ENCODE measurements at places on chromosomes 16 and 17.
A peak's percentile ranks its signal among the peaks of the same experiment; 100 is the strongest.

- DNase-seq = no peak
Observed at GRCh38 chr17:29659155-29659554, 36.4 kb upstream of the CORO6 start.

GRCh38 chr17:35683591-35683990 lies 47.8 kb upstream of the RASL10B start:
- DNase-seq = no peak

GRCh38 chr17:35138218-35138617 lies 3.9 kb downstream of the NLE1 start:
- DNase-seq = no peak

GRCh38 chr17:59641799-59642484 lies 22.2 kb downstream of the CLTC start:
- DNase-seq = no peak

DNA sequence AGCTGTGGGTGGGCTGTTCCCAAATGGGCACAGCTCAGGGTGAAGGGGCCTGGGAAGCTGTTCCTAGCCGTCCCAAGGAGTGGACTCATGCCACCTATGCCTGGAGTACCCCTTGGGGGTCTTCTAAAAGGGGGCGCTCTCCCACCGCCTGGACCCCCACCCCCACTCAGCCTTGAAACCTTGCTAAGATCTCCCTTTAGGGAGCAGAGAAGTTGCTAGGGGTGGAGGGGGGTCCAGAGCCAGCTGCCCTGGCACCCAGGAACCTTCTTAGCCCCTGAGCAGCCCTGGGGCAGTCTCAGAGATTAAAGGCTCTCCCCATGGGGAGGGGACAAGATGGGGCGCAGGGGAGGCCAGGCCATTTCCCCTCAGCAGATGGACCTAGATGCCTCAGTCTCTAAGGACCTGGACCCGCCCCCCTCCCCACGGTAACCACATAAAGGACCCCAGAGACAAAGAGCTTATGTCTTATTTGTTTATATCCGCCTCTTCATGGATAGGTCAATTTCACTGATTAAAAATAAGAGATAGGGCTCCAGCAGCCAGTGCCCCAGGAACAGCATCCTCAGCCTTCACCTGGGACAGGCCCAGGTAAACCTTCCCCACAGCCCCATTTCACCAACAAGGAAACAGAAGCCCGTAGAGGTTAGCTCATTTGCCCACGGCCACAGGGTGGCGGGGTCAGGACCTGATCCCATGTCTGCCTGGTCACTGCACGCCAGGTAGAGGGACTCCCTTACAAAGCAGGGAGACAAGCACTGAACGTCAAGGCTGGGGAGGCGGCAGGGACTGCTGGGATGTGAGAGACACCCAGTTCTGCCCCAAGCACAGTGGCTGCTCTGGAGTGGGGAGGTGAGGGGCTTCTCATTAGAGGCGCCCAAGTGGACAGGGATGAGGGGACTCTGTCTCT lies 3.4 kb downstream of the MTSS2 start:
- DNase-seq = no peak

GRCh38 chr17:55931446-55931845 lies 180.6 kb downstream of the PCTP start:
- DNase-seq = no peak

- peak; percentile 90 for DNase-seq
Observed at GRCh38 chr17:1179818-1180742, at the start of gene ABR. ABR (minus strand) TSS chr17:1179981; CDS start chr17:1179727, 254 bp downstream.

- peak; percentile 95 for DNase-seq
Observed at GRCh38 chr16:69330286-69331109, at the start of gene PDF. PDF (minus strand) TSS chr16:69330588; CDS start chr16:69330570, 18 bp downstream.

GRCh38 chr17:39335704-39336223 lies 65.7 kb downstream of the FBXL20 start:
- no peak for DNase-seq

DNA sequence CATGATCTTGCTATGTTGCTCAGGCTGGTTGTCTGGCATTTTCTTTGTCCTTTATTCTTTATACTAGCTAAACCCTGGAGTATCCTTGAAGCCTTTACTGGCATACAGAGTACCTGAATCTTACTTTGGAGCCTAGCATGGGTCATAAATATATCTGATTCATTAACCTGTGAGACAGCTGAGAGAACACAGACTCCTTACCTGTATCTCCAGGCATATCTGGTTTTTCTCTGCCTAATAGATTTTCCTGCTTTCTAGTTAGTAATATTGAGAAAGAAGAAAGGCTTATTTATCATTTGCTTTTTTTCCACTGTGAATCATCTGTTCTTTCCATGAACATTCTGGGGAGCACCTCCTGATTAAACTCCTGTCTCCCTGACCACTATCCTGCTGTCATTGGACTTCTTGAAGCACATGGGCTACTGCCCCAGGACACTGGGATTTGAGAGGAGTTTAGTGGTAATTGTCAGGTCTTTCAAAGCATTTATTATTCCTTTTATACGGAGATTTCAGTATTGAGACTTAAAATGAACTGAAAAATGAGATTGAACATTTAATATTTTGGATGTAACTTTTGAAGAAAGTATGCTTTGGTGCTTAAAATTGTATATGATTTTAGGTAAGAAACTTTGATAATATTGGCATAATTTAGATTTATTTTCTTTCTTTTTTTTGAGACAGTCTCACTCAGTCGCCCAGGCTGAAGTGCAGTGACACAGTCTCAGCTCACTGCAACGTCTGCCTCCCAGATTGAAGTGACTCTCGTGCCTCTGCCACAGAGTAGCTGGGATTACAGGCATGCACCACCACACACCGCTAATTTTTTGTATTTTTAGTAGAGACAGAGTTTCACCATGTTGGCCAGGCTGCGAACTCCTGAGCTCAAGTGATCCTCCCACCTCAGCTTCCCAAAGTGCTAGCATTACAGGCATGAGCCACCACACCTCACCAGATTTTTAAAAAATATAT lies 8.6 kb downstream of the PDP2 start:
- DNase-seq = no peak

DNA sequence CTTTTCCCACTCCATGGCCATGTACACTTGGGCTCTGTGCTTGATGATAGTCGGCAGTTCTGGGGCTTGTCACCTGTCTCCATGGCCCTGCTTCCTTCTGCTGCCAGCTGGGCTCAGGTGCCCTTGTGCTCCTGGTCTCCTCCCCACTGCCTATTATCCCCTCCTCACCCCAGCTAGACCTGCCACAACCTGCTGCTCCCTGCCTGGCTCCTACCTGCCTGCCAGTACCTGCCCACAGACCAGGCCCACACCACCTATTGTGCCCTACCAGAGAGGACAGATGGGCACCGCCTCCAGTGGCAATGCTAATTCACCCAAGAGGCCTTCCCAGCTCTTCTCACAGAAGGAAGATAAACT lies 538 bp upstream of the RAPGEFL1 start:
- DNase-seq = no peak

GRCh38 chr17:42188749-42189650 lies 3.7 kb upstream of the HCRT start:
- DNase-seq = peak; percentile 43

- no peak for DNase-seq
Observed at GRCh38 chr17:74605361-74605760, 13.3 kb upstream of the CD300LD start.

GRCh38 chr16:1941162-1942046 lies 1.6 kb downstream of the MSRB1 start:
- DNase-seq = no peak

- no peak for DNase-seq
Observed at GRCh38 chr17:74334393-74335039, 8.5 kb downstream of the KIF19 start.

- peak; percentile 80 for DNase-seq
Observed at GRCh38 chr17:59154292-59154720, 680 bp downstream of the SKA2 start.
